Germinal center (tissue), 1 donor: ENCODE measurements at places on chromosomes 11 and 22.

DNA sequence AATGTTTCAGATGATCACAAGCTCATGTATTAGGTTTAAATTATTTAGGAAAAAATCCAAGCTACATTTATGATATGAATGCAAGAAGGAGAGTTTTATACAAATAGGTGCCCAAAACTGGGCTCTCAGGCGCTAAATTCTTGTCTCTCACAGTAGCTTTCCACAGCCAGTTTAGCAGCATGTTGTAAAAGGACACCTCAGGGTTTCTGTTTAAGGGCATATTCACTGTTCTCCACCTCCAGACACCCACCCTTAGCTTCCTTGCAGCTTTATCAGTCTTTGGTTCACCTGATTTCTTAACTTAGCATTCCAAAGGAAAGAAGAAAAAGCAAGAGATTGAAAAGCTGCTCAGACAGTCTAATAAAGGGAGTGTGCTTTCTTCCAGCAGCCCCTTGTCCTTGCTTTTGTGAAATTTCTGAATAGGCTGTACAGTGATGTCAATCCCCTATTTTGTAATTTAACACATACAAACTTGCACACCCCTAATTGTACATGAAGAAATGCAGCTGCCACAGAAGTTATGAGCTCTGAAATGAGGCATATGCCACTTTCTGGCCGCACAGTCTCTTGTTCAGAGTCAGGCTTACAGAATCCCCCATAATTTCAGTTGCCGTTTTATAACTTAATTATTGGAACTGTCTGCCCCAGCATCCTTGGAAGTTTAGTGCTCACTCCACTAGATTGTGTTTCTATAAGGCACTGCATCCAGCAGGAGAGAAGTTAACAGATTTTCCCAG lies 262.1 kb downstream of the DDX10 start:
- DNase-seq, result no peak

GRCh38 chr11:34633990-34634693 lies 13.2 kb downstream of the EHF start:
- peak; percentile 57 for DNase-seq

- peak; percentile 98 for DNase-seq
Measured at GRCh38 chr22:20495861-20496681, 476 bp upstream of the KLHL22 start.

DNA sequence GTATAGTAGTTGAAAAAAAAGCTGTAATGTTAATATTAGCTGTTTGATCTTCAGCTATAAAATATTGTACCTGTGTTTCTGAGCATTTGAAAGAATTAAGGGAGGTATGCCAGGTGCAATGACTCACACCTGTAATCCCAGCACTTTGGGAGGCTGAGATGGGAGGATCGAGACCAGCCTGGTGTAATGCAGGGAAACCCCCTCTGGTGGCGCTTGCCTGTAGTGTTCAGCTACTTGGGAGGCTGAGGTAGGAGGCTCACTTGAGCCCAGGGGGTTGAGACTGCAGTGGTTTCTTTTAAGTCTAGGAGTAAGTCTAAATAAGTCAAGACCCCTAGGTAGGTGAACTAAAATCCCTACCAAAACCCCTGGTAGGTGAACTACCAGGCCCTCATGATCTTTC lies 37.1 kb downstream of the TAF1D start:
- no peak for DNase-seq

- no peak for DNase-seq
Measured at GRCh38 chr11:235180-235579, 962 bp downstream of the SIRT3 start.

DNA sequence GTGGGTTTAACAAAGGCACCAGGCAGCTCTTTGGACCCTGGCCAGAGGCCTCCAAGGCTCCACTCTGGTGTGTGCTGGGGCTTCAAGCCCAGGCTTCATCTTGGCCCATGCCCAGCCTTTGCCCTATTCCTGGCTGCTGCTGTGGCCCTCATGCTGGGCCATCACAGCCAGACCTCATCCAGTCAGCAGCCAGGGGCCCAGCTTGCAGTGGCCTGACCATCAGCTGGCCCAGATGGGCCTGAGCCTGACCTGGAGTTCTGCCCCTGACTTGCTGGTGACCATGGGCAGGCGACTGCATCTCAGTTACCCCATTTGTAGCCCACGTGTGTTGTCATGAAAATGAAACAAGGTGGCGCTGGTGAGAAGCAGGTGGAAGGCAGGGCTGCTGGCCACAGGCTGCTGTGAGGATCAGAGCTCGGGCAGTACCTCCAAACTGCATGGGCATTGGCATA lies 76.1 kb downstream of the MED15 start:
- DNase-seq, result no peak

DNA sequence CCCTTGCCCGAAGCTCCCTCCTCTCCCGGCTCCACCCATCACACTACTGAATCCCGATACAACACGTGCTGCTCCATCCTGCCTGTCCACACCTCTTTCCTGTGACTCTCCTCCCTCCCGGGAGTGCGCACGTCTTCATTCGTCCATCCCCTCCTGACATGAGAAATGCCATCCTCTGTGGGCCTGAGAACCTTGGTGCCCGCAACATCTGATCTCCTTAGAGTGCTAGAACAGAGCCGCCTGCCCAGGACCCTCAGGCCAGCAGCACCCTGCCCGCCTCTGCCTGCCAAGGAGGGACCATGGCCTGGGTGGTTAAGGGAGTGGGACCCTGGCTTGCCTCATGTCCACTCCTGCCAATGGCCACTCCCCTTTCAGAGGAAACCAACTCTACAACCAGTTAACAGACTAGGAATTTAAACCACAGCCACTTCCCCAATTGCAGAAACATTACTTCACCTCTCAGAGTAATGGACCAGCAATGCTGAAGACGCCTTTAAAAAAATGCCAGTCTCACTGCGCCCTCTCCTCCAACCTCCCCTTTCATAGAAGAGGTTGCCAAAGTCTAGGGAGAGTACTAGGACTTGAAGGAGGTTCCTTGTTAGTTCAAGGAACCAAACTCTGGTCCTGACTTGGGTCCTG lies 466.3 kb downstream of the OPCML start:
- DNase-seq, result no peak

DNA sequence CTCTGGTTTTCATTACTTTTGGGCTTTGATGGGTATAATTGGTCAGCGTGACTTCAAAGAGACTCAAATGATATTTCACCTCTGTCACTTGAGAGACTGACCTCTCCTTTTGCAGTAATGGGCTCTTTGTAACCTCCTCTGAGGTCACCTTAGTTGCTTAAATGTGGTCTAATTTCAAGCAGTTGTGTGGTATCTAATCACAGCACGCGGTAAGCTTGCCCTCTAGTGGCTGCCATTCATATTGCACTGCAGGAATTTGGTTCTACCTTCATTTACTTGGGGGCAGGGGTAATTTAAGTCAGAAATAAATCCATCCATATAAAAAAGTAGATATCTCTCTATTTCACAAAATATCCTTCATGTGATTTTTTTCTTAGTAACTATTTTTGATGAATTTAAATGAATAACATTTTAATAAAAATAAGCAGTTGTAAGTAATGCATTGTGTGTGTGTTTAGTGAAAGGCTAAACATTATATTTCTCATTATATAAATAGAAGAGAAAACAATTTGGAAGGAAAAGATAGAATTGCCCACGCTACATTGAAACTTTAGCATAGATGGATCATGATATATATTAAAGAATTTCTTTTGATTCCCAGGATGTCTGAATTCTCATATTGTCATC lies 55.0 kb upstream of the ANO3 start:
- DNase-seq, result peak; percentile 20

DNA sequence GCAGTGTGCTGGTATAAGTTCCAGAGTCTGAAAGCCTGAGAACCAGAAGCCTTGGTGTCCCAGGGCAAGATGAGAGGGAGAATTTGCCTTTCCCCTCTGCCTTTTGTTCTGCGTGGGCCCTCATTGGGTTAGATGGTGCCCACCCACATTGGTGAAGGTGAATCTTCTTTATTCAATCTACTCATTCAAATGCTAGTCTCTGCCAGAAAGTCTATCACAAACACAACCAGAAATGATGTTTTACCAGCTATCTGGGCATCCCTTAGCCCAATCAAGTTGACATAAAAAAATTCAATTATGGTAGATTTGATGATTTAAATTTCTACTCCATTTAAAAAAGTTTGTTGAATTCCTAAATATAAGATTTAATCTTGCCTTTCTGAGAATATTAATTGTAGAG lies 22.2 kb downstream of the CSTPP1 start:
- no peak for DNase-seq
